T-helper 22 cell (primary cell): ENCODE measurements at places on chromosomes 3 and 15.

GRCh38 chr3:44280631-44281030, 38.9 kb downstream of the TOPAZ1 start:
- DNase-seq = no peak

DNA sequence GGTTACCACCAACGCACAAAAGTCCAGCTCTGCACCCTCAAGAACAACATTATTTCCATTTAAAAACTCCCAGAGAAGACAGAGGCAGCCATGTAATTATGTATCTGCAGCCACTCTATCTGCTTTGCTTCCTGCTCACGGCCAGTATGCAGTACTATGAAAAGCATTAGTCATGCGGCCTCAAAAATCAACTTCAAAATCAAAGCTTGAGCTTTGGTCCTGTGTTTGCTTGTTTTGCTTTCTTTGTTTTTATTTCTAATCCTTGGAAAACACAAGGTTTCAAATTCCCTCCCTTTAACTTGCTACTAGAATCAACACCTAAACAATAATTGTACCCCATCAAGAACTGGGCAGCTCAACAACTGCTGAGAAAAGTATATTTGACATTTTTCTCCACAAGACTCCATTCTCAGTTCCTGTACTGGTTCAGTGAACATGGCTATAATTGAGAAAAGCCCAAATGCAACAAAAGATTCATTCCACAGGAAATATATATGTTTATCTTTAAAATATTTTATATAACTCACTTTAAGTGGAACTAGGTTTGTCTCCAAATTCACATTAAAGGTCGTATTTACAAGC, 37.6 kb downstream of the GBE1 start:
- DNase-seq = no peak

DNA sequence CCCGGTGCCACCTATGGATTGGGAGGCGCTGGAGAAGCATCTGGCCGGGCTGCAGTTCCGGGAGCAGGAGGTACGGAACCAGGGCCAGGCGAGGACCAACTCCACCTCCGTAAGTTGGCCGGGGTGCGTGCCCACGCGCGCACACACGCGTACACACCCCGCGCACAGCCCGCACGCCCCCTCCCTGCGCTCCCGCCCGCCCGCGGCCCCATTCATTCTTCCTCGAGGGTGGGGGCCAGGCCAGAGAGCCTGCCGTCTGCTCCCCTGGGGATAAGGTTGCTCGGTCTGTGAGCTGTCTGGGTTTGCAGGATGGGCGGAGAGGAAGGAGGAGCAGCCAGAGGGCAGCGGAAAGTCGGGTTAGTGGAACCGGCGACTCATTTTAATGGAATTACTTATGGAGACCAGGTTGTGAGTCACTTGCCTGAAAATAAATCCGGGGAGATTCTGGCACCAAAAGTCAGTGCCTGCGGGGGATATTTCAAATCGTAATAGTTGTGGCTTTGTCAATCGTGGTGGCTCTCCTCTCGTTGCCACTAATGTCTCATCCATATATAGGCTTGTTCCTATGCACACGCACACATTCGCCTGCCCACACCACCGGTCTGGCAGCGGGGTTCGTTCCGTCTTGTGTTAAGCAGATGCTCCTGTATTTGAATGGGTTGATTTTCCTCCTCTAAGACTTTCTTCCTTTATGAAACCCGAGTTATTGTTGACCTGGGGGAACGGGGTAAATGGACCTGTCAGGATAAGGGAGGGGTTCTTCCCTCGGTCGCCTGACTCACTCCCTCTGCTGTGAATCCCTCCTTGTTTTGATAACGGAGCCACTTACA, 223.4 kb upstream of the IL12A start:
- no peak for DNase-seq

GRCh38 chr3:42701371-42702065, 1.1 kb downstream of the HHATL start:
- no peak for DNase-seq

GRCh38 chr3:32813180-32813579, 4.6 kb upstream of the TRIM71 start:
- no peak for DNase-seq

- no peak for DNase-seq
These were observed 67.1 kb upstream of the SH3GL3 start for GRCh38 chr15:83380059-83380458.

GRCh38 chr3:152709659-152710058, 125.3 kb upstream of the P2RY1 start:
- DNase-seq = no peak

DNA sequence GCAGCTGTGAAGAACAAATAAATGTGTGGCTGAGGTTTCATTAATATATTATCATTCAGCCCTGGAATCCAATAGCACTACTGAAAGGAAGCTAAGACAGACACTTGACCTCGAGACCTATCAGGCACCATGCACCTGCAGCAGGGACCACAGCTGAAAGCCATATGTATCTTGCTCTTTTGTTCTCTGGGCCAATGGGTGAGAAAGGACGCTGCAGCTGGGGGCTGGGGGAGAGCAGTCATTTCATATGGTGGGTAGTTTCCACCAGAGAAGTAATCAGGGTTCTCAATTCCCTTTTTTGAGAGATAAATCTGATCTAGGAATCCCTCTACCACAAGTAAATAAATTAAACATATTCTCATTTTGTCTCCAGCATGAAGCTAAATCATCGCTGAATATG, 225.6 kb upstream of the STRIT1 start:
- DNase-seq = no peak

DNA sequence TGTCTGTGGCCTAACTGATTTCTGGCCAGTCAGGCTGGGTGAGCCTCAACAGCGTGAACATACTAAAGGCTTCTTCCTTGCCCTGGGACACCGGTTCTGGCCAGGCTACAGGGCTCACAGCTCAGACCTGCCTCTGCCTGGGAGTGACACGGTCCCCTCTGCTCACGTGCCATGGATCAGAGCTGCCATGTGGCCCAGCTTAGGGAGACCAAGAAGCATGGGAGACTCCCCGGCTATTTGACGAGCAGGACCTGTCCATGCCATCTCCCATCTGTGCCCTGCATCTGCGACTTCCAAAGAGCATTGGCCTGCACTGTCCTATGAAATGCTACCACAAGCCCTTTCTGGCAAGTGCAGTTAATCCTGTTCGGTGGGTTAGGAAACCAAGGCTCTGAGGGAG, 57.4 kb downstream of the APBA2 start:
- no peak for DNase-seq

DNA sequence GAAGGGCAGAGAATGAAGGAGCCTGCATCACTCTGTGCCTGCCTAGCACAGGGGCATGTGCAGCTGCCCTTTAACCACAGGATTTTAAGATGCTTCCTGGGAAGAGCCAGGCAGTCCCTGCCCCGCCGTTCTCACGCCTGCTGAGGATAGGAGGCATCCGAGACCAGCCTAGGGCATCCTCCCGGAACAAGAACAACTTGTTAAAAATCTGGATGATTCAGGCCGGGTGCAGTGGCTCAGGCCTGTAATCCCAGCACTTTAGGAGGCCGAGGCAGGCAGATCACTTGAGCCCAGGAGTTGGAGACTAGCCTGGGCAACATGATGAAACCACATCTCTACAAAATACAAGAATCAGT, 15.2 kb downstream of the NRROS start:
- no peak for DNase-seq

- no peak for DNase-seq
These were observed 8.2 kb upstream of the ANKRD63 start for GRCh38 chr15:40290918-40291574.

- DNase-seq = no peak
These were observed 6.7 kb downstream of the FAM162A start for GRCh38 chr3:122390665-122391064.
